Activated naive CD8-positive, alpha-beta T cell treated with anti-CD3 and anti-CD28 coated beads, Interleukin-2, amount 10 ng/mL, durations not matched to agents 7 days and 5 days (primary cell): ENCODE measurements at places on chromosomes 5 and 9.

- no peak for DNase-seq
These were observed 63.1 kb downstream of the PPP2R2B start for GRCh38 chr5:146815411-146815810.

DNA sequence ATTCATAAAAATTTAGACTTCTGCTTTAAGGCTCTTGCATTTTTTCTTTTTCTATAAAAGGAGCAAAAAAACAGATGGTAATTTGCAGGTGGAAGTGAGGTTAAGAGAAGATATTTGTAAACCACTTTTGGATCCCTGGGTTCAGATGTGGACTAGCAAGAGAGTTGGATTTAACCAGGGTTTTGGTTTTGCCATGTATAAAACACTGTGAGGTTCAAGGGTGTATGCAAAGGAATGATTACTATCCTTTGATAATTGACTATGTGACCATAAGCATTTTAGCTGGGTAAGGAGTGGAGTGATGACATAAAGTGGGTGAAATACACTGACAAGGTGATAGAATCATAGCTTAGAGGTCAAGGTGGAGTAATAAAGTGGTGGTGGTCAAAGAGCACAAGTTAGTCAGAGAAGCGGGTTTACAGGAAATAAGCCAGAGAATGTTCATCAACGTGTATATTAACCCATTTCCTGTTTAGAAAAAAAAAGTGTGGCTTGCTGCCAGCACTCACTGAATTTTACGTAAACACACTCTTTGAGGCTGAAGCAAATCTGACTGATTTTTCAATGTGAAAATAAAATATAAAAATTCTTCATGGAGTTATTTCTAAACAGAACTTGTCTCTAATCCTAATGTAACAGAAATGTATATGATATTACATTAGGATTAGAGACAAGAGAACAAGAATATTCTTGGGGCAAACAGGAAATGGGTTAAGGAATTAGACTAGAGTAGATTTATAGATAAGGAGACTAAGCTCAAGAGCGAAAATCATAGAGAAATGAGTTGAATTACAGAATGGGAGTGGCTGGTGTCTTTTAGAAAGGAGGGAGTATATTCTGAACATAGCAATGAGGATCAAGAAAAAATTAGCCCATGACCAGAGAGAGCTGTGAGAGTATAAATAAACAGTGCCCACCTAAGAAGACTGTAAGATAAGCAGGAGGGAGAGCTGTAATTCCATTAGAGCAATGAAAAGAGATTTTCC lies 74.5 kb downstream of the CDKN2A start:
- no peak for DNase-seq

- peak; percentile 99 for DNase-seq
These were observed at the start of gene CYSTM1 for GRCh38 chr5:140174465-140175366. TSS of gene CYSTM1 (plus strand) at chr5:140175188. CDS start at chr5:140194466, 19,278 bp downstream.

DNA sequence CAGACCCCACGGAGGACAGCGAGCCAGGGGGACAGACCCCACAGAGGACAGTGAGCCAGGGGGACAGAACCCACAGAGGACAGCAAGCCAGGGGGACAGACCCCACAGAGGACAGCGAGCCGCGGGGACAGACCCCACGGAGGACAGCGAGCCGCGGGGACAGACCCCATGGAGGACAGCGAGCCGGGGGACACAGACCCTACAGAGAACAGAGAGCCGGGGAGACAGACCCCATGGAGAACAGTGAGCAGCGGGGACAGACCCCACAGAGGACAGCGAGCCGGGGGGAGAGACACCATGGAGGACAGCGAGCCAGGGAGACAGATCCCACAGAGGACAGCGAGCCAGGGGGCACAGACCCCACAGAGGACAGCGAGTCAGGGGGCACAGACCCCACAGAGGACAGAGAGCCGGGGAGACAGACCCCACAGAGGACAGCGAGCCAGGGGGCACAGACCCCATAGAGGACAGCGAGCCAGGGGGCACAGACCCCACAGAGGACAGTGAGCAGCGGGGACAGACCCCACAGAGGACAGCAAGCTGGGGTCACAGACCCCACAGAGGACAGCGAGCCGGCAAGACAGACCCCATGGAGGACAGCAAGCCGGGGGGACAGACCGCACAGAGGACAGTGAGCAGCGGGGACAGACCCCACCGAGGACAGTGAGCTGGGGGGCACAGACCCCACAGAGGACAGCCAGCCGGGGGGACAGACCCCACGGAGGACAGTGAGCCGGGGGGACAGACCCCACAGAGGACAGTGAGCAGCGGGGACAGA lies 4.4 kb upstream of the ZDHHC11 start:
- DNase-seq = no peak

GRCh38 chr5:141585594-141585993 lies 33.2 kb downstream of the DIAPH1 start:
- DNase-seq = no peak

- no peak for DNase-seq
These were observed 254.2 kb downstream of the TRIM32 start for GRCh38 chr9:116941266-116941665.

DNA sequence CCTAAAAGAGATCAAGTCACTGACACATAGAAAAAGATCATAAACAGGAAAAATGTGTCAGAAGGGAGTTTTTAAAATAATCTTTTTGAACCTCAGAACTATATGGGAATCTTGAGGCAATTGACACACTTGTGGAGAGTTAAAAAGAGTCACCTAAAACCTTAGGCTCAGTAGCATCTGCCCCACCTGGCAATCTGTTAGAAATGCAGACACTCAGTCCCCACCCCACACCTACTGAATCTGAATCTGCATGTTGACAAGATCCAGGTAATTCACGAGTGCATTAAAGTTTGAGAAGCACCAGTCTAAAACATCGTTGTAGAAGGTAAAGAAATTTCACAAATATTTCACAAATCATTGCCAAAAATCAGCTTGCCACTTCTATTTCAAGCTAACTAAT lies 388.3 kb downstream of the NR2F1-AS1 start:
- no peak for DNase-seq
